Hematopoietic multipotent progenitor cell treated with erythropoietin and hydrocortisone succinate and interleukin-3 and kit ligand, for 4 days (in vitro differentiated cells): ENCODE measurements at places on chromosomes 2 and 18.

GRCh38 chr2:223626716-223627115 is 24.6 kb upstream of the SCG2 start:
- no peak for DNase-seq

- DNase-seq: no peak
These were observed 8.8 kb downstream of the RAB1A start for GRCh38 chr2:65120990-65121693.

- peak; percentile 25 for DNase-seq
These were observed 721 bp downstream of the MCEE start for GRCh38 chr2:71129114-71129901.

- DNase-seq: no peak
These were observed 418.8 kb upstream of the NETO1 start for GRCh38 chr18:73286584-73286983.

GRCh38 chr18:40004246-40004645 is 1950.8 kb upstream of the PIK3C3 start:
- DNase-seq: no peak

DNA sequence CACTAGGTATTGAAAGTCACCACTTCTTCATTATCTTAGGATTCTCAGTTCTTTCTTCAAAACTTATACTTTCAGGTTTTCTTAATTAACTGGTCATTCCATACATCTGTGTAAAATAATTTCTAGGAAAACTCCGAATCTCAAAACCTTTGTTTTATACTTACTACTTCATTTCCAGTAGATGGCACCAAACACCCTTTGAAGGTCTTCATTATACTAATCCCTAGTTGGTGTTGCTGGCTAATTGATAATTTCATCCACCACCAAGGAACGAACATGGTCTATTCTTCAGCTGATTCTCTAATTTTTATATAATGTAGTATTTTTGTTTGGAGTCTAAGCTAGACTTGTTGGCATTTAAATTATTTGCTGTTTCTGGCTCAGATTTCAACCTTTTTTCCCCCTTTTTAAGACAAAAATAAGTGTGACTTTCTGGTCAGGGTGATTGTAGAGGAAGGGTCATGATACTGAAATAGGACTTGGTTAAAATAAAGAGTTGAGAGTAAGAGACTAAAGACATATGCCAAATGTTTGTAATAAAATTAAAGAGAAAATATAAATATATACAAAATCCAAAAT is 2.8 kb upstream of the MXD1 start:
- peak; percentile 89 for DNase-seq

DNA sequence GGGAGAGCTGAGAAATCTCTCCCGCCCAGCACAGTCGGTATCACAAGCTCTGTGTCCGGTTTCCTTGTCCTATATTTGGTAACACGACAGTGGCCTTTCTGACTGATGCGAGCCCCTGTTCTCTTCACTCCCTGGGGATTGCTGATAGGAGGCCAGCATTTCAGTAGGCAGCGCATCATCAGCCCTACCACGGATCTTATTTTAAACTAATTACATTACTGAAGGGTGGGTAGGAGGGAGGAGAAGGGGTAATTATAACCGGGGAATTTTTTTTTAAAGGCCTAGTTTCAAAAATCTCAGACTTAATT is 125.6 kb upstream of the LGALSL start:
- DNase-seq: no peak

DNA sequence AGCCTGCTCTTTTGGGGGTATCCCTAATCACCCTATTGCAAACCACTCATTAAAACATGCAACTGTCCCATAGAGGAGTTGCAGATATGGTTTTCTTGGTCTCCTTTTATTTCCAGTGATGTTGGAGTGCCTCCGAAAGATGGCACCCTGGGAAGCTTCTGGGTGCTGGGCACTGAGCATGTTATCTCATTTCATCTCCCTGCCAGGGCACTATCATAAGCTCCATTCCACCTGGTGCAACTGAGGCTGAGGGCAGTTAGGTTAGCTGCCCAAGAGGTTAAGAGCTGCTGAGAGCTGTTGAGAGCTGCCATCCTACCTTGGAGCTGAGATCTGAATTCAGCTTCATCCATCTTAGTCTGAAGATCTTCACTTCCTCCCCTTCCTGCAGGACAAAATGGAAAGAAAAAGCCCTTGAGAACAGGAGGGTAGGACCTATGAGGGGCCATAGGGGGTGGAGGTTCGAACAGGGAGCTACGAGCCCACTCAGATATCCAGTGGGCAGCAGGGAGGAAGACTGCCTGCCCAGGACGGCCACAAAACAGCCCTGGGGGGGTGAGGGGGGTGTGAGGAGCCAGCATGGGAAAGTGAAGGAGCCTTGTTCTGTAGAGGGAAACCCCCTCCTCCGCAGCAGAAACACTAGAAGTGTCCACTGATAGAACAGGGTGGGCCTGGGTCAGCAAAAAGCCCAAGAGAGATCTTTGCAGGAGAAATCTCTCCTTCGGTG is 202.5 kb downstream of the ZFP36L2 start:
- no peak for DNase-seq

DNA sequence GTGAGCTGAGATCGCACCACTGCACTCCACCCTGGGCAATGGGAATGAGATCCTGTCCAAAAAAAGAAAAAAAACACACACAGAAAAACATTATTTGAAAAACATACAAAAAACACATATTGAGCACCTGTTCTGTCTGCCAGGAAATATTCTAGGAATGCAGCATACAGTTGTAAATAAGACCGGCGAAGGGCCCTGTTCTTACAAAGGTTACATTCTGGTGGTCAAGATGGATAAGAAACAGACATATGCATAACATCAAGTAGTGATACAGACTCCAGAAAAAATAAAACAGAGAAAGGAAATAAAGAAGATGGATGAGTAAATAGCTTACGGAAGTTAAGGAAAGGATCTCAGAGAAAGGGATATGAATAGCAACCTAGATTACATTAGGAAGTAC is 159.8 kb downstream of the GALNT3 start:
- DNase-seq: no peak

DNA sequence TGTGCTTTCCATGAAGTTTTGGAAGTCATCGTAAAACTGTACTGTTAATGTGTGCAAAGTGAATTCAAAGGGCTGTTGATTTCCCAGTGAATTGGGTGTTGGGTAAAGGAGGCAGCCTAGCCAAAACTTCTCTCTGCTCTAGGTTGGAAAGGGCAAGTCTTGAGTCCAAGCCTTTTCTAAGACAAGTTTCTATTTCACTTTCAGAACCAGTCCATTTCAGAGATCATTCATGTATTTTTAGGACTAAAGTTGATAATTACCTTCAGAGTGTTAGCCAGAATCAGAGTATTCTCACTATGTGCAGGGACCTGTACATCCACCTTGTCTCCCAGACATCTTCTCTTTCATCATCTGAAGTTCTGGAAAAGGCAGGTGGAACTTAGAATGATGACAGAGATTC is 636.1 kb upstream of the KLHL29 start:
- no peak for DNase-seq

GRCh38 chr2:120938045-120938771 is 202.5 kb downstream of the GLI2 start:
- peak; percentile 36 for DNase-seq

DNA sequence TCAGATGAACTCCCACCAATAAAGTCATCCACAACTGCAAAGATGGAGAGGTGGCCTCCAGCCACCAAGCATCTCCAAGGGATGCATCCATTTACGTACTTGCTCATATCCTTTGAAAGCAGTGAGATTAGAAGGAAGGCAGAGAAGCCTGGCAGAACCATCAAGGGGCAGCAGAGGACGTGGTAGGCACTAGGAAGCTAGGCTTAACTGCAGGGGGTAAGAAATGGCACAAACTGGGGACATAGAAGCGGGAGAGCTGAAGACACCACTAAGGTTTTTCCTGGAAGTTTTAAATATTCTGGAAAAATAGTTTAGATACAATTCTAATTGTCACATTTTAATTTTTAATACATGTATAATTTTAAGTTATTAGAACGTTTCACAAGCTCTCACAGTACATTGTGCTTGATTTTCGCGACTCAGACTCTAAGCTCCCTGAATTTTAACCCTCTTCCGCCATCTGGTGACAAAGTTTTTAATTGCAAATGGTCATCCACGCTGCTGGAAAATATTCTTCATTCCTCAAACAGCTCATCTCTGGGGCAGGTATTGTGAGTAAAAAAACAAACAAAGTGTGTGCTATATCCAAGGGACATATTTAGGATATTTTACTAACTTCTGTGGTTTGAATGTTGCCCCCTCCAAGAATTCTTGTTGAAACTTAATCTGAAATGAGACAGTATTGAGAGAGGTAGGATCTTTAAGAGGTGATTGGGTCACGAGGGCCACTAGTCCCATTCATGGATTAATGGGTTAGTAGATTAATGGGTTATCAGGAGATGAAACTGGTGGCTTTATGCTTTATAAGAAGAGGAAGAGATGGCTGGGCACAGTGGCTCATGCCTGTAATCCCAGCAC is 1.6 kb upstream of the PSTPIP2 start:
- DNase-seq: peak; percentile 91

DNA sequence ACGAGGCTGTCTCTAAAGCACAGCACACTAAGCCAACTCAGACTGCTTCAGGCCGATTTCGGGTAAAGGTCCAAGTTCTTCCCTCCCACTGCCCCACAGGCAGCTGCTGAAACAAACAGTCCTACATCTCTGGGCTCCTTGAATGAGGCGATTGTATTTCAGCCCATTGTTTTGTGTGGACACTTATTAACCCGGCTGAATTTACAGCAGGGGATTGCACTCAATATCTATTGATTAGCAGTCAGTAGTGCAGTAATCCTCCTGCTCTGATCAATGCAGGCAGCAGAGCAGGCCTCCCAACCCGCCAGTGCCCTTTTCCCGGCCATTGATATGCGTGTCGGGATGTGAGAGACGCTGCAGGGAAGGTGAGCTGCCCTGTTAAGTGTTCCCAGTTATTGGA is 330.1 kb downstream of the CMPK2 start:
- no peak for DNase-seq

DNA sequence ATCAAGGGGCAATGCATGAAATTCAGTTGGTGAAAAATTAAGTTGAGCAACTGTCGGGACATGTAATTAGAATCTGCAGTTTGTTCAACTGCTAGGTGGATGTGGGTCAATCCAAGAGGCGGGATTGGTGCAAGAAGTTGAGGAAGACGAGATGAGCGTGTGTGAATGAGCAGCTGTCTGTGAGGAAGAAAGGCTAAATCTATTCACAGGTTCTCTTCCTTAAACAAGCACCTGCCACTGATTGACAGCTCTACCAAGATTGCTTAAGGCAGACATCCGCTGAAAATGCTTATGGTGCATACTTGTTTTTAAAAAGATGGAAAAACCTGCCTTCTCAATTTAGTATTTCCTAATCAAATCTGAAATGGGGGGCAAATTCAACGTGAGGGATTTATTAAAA is 323.4 kb upstream of the THUMPD2 start:
- DNase-seq: no peak

DNA sequence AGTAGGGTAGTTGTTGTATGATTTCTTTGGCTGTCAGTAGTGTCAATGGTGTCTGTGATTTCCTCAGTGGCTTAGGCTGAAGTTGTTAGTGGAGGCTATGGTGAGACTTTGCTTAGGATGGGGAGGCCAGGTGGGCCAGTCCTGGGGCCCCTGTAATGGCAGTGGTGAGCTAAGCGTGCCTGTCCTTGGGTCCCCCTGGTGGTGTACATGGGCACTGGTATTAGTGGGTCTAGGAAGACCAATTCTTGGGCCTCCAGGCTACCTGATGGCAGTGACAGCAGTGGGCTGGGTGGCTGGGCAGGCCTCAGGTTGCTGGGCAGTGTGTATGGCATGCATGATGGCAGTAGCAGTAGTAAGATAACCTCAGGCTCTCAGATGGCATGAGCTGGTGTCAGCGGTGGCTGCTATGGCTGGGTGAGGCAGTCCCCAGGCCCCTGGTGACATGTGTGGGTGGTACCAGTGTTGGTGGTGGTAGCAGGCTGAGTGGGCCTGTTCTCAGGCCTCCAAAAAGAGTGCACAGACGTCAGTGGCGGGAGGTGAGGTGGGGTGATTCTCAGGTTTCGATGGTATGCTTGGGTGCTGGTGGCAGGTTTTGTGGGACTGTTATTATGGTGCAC is 103.2 kb downstream of the KLHL14 start:
- DNase-seq: peak; percentile 3

GRCh38 chr2:178377046-178377445 is 73.9 kb downstream of the PRKRA start:
- no peak for DNase-seq

GRCh38 chr18:63775166-63775730 is at the start of gene SERPINB7:
Gene SERPINB7, plus strand, starts transcription at chr18:63775418. Its CDS starts 6,955 bp downstream, at chr18:63782373.
- no peak for DNase-seq

- no peak for DNase-seq
These were observed 364.1 kb downstream of the SS18 start for GRCh38 chr18:25726298-25726697.

DNA sequence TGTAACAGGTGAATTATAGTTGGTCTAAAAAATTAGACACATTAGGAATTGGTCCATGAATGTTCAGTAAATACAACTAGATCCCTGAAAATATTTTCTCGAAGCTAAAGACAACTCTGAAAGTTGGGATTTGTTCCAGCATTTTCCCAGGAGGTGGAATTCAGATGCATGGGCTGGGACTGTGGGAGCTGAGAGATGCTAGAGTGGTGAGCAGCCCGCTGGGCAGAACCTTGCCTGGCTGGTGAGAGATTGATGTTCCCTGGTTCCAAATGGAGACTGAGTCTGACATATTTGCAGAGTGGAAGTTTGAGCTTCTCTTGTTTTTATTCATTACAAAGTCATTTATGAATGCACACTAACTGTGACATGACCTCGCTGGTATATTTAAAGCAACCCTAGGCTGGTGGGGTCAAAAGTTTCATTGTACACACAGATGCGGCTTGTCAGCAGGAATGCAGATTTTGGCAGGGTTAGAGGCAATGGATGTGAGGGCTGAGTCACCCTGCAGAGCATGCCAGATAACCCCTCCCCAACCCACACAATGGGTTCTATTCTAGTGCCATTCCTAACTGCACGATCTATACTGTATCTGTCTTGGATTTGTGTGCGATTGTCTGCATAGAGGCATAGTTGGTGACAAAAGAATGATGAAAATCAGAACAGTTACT is 23.5 kb upstream of the TMEM178A start:
- no peak for DNase-seq

DNA sequence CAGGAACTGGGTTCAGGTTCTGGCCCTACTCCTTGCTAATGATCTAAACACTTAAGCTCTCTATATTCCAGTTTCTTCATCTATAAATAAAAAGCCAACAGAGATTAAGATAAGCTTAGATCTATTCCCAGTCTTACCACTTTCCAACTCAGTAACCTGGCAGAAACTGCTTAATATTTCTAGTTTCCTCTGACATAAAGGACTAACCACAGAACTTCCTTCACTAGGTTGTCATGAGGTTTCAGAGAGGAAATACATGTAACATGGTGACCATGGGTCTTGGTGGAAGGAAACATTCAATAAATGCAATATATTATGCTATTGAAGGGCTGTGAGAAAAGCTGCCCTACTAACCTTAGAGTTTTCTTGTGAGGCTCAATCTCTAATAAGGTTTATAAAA is 114.4 kb upstream of the PDE1A start:
- DNase-seq: peak; percentile 17

GRCh38 chr18:26547646-26548414 is 523 bp downstream of the KCTD1 start:
- peak; percentile 86 for DNase-seq

- DNase-seq: no peak
These were observed 6.4 kb upstream of the DSG2 start for GRCh38 chr18:31491586-31491985.
